ENCODE measurements at places on chromosomes 5 and 9.

- no peak for DNase-seq
These were observed 58.5 kb downstream of the CNTRL start for GRCh38 chr9:121133104-121133816.

DNA sequence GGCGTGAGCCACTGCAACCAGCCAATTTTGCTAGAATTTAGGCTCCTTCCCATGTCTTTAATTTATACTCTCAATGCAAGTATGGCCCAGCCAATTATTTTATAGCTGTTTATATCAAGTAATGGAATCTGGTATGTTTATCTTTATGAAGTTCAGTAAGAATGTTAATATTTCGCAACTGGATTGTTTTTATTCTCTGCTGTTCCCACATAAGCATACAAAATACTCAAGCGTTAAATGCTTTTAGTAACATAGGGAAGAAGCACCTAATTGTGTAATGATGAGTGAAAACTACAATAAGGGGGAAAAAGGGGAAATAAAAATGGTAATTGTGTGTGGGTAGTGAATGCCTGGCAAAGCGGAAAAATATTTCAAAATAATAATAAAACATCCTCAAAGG lies 21.3 kb downstream of the PWWP2A start:
- no peak for DNase-seq

DNA sequence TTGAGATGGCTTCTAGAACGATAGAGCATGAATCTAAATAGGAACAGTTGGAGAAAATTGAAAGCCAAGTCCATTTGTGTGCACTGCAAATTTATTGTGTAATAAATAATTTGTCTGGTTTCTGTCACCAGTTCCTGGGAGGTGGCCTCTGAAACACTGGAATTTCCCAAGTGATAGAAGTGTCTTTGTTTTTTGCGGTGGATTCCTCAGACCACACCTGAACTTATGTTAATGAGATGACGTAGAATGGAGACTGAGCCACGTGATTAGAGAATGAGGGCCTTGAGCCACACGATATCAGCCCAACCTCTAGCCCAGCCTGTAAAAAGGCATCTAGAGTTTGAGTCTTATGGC lies 105.1 kb downstream of the MSX2 start:
- no peak for DNase-seq

GRCh38 chr5:9168791-9169556 lies 376.9 kb downstream of the SEMA5A start:
- no peak for DNase-seq

DNA sequence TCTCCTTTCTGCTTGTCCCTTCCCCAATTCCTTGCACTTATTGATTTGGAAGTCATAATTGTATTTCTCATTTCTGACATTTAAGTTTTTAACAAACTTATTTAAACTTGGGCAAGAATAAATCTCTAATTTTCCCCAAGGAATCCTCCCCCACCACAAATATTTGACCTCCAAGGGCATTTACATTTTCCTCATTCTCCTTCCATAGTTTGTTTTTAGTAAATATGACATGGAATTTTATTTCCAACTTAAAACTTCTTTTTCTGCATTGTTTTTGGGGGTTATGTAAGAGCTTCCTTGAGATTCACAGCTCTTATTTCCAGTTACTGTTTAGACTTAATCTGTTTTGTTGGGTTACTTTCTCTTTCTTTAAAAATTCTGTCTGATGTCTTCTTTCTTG lies 64.9 kb downstream of the ZNF618 start:
- DNase-seq: no peak

DNA sequence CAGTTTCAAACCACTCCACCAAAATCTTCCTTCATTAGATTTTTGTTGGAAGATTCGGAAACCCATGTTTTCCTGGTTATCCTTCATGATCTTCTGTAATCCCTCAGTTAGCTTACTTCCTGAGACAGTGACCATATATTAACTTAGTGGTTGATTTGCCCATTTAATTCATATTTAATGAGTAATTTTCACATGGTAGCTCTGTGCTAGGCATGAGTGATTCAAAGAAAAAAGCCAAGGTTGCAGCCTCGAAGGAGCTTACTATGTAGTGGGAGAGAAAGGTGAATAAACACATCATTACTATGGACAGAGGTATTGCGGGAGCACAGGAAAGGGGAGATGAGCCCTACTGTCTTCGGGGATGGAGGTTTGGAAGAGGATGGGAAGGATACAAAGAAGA lies 158.5 kb downstream of the TLE1 start:
- no peak for DNase-seq

- no peak for DNase-seq
These were observed 98.7 kb downstream of the NMUR2 start for GRCh38 chr5:152306386-152306785.

DNA sequence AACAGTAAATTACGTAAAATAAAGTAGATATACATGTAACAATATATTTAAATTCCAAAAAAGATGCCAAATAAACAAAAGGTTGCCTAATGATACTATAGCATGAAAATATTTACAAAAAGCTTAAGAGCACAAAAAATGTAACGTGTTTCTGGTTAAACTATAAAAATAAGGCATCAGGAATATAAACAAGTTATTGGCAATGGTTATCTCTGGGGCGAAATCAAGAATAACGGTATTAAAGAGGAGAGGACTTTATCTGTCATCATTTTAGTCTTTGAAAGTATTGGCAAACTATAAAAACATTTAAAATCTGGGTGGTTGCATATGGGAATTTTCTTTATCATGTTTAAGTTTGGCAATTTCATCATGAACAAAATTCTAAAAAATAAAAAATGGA lies 1599.2 kb downstream of the MAT2B start:
- no peak for DNase-seq
